Stimulated activated CD4-positive, alpha-beta T cell treated with anti-CD3 and anti-CD28 coated beads, Interleukin-2, amount 100 ng/mL, for 48 hours (primary cell): ENCODE measurements at places on chromosomes 11 and 22.

- no peak for DNase-seq
Measured at GRCh38 chr11:6601041-6601461, 2.4 kb downstream of the RRP8 start.

DNA sequence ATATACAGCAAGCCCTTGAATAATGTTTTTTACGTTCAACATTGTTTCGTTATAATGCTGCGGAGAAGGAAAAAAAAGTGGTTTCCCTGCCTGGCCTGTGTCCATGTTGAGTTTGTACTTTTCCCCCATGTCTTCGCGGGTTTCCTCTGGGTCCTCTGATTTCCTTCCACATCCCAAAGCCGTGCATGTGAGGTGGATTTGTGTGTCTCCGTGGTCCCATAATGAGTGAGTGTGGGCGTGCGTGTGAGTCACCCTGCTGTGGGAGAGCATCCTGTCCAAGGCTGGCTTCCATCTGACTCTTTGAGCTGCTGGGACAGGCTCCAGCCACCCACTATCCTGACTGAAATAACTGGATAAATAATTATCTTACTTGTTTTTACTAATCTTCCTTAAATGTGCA is 29.6 kb upstream of the SNX19 start:
- no peak for DNase-seq

- no peak for DNase-seq
Measured at GRCh38 chr11:33936725-33937604, 45.1 kb upstream of the LMO2 start.

DNA sequence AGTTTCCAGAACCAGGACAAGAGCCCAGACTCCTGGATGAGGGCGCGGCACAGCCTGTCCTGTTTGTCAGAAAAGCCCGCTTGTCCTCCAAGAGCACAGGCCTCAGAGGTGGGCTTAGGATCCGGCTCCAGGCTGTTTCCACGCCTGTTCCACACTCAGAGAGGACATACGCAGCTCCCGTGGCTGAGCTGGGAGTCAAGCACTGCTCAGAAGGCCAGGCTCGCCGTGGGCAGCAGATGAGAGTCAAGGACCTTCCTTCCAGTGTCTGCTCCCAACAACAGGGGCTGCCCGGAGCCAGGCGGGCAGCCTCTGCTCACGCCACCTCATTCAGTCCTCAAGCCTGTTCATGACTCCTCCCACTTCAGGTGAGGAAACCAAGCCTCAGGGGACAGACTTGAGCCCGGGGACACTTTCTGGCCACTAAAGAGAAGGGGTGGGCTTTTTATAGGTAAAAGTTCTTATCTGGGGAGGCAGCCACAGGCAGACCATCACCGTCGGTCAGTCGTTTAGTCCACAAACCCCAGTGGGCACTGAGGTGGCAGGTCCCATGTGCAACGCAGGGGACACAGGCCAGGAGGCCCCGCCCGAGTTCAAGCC is 3.8 kb downstream of the CYB5R3 start:
- no peak for DNase-seq

DNA sequence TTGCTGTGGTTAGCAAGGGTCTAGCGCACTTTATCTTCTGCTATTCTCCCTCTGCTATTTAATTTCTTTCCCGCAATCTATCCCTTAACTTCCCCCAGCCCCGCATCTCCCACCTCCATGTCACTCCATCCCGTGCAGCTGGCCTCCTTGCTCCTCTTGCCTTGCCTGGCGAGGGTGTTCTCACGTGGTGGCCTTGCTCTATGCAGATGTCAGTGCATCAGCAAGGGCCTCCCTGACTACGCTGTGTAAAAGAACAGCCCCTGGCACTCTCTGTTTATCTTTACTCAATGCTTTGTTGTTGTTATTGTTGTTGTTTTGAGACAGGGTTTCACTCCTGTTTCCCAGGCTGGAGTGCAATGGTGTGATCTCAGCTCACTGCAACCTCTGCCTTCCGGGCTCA is 114.4 kb upstream of the NNMT start:
- DNase-seq = no peak

DNA sequence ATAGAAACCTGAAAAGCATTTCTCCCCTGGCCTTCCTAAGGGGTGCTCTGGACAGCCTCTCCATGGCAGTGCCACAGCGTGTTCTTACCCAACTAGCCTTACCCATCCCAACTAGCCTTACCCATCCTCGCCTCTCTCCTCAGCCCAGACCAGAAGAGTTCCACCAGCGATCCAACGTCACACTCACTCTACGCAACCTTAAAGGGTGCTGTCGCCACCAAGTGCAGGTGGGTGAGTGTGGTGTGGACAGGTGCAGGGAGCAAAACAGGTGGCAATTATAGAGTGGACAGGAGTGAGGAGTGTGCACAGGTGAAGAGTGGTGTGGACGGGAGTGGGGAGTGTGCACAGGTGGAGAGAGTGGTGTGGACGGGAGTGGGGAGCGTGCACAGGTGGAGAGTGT is 17.8 kb downstream of the TMEM121B start:
- no peak for DNase-seq

DNA sequence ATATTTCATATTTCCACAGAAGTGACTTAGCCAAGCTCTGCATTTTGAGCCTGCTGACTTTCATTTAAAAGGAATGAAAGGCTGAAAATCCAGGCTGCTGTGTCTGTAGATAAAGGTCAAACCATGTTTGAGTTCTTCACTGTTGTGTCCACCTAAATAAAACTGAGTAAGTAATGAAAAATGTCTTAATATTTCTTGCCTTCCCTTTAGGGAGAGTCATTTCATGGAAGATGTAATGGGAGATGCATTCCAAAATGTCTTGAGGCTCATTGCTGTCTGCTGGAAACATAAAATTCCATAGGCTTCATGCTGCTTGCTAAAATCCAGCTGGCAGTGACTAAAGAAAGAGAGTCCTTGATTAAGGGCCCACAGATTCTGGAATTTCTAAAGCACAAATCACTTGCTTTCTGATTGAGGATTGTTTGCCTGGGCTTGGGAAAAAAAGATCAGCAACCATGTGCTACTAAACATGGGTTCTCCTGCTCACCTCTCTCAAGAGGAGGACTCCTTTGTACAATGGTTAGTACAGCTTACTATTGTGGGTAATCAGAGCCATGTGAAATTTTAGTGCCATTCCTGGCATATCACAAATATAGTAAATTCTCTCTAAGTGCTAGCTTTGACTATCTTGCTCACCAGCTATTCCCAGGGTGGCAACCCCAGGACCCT is 56.9 kb downstream of the PANX1 start:
- DNase-seq = no peak

DNA sequence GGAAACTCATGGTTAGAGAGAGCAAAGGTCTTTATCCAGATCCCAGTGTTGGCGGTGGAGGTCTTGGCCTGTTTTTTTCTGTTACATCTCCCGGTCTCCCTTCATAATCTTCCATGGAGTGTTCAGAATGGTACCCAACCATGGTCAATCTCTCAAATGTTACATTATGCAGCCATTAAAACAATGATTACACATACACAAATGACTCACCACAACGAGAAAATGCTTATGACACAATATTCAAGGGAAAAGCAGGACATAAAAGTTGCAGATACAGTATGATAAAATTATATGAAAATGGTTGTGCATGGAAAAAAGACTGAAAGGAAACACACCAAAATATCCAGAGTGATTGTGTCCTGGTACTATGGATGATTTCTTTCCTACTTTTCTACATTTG is 17.8 kb upstream of the CSNK1E start:
- DNase-seq = no peak

- no peak for DNase-seq
Measured at GRCh38 chr11:2393111-2393868, 7.3 kb upstream of the TSSC4 start.

- no peak for DNase-seq
Measured at GRCh38 chr11:111913031-111913861, 712 bp downstream of the HSPB2 start.

DNA sequence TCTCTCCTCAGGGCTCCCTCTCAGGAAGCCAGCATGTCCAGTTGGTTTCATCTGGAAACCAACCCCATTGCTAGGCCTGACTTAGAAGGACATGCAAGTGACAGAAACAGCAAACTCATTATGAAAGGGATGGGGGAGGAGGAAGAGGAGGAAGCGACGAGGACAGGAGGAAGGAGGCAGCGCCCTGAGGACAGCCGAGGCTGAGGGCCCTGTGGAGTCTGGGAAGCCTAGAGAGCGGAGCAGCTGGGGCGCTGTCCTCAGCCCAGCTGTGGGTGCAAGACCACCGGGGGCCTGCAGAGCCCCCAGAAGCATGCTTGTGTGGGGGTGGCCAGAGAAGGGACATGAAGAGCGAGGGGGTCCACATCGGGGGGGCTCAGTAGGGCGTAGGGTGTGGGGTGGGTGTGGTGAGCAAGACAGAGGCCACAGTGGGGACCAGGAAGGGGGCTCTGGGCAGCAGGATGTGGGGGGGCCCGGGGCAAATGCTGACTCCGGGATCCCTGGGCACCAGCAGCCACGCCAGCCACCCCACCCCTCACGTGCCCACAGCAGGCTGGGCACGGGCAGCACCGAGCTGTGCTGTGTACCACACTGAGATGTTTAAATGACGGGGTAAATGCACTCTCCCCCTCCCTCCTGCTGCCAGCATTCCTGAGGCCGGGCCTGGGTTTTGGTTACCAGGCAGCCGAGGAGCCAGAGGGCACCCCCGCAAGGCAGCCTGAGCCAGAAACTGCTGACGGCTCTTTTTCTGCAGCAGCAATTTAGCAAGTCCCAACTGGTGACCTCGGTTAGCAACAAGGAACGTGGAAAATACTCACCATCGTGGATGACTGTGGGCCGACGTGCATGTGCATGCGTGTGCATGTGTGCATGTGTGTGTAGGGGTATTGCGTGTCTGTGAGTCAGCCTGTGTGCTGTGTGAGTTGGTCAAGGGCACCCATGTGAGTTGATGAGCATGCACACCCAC is 82.7 kb upstream of the LINC01488 start:
- DNase-seq = no peak

DNA sequence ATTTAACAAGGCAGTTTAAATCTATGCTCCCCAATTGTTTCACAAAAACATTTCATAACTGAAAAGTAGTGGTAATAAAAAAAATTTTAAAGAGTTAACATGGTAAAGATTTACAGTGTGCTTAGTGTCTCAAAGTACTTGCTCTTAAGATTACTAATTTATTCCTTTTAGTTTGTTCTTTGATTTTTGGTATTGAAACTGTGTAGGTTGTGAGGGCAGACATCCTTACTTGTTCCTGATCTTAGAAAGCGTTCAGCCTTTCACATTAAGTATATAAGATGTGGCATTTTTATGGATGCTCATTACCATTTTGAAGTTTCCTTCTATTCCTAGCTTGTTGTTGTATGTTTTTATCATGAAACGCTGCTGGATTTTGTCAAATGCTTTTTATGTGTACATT is 32.9 kb downstream of the RAB6A start:
- DNase-seq = no peak

- no peak for DNase-seq
Measured at GRCh38 chr11:65187146-65187675, 5.5 kb downstream of the CAPN1 start.

DNA sequence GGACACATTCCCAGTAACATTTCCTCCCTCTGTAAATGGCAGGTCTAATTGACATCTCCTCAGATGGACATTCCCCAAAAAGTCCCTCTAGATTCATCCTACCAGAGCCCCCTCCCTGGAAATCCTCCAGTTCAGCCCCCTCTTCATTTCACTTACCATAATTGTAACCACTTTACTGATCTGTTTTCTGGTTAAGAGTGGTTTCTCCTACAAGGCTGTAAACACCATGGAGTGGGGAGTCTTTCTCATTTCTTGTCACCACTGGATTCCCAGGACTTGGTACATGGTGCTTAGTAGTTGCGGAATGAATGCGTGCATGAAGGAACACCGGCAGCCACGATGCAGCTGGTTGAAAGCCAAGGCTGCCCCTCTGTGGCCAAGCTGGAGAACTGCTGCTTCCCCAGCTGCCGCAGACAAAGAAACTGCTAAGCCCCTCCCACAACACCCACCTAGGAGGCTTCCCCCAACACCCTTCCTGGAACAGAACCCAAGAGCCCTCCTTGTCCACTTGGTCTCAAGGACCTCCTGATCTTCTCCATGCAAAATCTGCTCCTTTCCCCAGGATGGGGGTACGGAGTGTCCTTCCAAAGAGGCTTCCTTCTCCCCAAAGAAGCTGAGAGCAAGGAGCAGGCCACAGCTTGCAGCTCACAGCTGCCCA is 18.6 kb upstream of the SCARF2 start:
- peak; percentile 68 for DNase-seq

- DNase-seq = no peak
Measured at GRCh38 chr11:32164836-32165235, 74.0 kb downstream of the RCN1 start.

GRCh38 chr11:80778432-80778831 is 1337.6 kb upstream of the TENM4 start:
- no peak for DNase-seq

DNA sequence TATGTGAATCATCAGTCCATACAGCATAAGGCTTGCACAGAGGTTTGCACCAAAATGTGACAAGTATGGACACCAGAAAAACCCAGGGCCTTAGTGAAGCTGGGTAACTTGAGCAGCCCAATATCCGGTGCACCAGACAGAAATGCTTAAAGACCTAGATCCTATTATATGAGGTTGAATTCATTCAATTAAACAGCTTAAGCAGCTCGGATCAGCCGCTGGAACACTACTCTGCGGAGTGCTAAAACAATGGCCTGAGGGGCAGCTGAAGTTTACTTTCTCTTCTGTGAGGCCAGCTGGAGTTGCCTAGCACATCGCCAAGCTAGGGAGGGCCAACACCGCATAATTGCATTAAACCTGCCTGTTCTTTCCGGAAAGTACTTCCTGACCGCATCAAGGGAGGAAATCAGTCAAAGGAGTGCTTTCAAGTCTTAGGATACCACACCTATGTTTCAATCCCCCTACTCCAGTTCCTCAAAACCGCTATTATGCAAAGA is 17.0 kb upstream of the FAM181B start:
- DNase-seq = no peak

- DNase-seq = no peak
Measured at GRCh38 chr11:20277014-20277413, 86.5 kb upstream of the HTATIP2 start.

GRCh38 chr11:103806130-103806895 is 230.1 kb upstream of the DDI1 start:
- no peak for DNase-seq

- DNase-seq = no peak
Measured at GRCh38 chr22:38861927-38862326, 10.1 kb downstream of the CBX6 start.

DNA sequence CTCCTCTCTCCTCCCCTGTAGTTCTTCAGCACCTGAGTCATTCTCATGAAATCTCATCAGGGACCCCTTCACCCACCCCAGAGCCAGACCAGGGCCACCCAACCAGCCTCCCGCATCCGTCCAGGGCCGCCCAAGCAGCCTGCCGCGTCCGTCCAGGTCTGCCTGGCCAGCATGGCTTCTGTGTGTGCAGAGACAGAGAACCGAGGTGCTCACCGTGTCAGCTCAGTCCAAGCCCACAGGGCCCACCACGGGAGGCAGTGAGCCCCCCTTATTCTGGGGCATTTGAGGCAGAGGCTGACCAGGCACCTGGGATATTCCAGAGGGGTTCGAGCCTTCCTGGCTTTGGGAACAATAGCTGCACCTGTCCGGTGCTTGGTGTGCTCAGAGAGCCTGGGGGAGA is 1117.3 kb downstream of the BRD1 start:
- no peak for DNase-seq

GRCh38 chr11:130206141-130206540 is 46.6 kb downstream of the ST14 start:
- no peak for DNase-seq
